ENCODE measurements at places on chromosomes 6 and 20.
A peak's percentile ranks its signal among the peaks of the same experiment; 100 is the strongest.

DNA sequence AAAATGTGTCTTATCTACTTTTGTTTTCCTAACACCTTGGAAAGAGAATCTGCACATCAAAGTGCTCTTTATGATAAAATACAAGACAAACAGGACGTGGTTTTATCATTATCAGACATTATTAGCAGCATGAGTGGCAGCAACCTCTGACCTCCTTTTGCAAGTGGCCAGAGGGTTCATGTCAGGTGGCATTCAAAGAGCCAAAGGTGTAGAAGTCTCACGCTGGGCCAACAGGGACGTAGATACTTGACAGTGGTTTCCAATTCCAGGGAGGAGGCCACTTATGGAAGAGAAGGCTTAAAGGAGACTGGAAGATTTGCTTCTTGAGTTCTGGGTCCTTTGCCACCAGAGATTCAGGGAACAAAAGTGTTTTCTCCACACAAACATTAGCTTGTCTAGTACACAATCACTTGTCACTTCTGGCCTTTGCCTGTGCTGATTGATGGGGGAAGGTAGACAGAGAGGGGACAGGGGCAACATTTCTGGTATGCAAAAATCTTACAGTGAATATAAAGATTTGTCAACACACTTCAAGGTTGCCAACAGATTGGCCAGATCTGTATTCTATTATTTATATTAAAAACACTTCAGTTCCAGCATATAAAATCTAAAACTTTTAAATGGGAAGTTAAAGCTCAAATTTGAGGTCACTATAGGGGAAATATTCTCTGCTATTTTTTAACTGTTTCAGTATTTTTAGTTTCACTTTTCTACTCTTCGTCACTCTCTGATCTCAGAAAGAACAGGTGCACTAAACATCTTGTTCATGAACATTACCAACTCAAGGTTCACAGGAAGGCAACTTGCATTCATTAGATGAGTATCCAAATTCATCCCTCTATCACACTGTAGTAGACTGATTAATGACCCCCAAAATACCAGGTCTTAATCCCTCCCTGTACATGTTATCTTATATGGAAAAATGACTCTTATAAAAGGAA, 52.1 kb upstream of the FBXO30 start:
- DNase-seq = no peak

- no peak for DNase-seq
These were observed 152.2 kb upstream of the SOX4 start for GRCh38 chr6:21441386-21441785.

- DNase-seq = no peak
These were observed 107.0 kb upstream of the FOXO3 start for GRCh38 chr6:108453601-108454185.

- no peak for DNase-seq
These were observed 8.8 kb downstream of the TRIM27 start for GRCh38 chr6:28914941-28915340.

- no peak for DNase-seq
These were observed 6.7 kb downstream of the TSHZ2 start for GRCh38 chr20:52978851-52979250.

DNA sequence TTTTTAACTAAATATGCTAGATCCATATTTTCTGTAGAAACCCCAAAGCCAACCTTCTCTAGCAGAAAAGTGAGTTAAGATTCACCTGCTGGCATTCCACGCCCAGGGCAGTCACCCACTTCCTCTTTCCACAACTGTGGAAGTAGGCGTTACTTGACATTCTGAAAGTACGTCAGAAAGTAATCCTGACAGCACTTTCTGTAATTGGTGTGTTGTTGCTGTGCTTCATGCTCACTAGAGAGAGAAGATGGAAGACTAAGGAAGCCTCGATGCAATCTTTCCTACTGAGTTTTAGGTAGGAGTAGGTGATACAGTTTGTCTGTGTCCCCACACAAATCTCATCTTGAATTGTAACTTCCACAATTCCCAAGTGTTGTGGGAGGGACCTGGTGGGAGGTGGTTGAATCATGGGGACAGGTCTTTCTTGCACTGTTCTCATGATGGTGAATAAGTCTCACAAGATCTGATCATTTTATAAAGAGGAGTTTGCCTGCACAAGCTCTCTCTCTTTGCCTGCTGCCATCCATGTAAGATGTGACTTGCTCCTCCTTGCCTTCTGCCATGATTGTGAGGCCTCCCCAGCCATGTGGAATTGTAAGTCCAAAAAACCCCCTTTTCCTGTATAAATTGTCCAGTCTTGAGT, 101.1 kb downstream of the MAP3K7 start:
- DNase-seq = no peak

DNA sequence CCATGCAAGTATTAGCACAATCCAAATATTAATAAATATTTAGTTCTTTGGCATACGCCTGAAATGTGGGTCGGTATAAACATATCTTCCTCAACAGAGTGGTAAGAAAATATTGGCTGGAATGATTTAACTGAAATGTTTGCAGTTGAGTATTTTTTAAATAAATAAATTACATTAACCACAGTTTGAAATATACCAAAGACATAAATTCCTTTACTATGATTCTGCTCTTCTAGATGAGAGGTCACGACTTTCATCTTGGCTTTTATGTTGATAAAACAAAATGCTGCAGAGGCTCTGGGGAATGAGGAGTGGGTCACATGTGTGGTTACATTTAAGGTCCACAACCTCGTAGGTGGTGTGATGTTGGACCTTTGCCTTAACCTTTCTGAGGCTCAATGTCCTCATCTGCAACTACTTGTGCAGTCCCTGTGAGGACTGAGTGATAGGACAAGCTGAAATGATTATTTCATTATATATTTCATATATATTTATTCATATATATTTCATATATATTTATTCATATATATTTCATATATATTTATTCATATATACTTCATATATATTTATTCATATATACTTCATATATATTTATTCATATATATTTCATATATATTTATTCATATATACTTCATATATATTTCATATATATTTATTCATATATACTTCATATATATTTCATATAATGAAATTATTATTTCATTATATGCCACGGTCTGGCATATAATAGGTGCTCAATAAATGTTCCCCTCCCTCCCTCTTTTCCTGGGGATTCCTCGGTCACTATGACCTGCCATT, 107.4 kb downstream of the SAMD5 start:
- DNase-seq = no peak

GRCh38 chr6:116437656-116438055, 23.5 kb upstream of the CALHM6 start:
- no peak for DNase-seq

GRCh38 chr20:25295386-25296093, 47.7 kb downstream of the PYGB start:
- no peak for DNase-seq

DNA sequence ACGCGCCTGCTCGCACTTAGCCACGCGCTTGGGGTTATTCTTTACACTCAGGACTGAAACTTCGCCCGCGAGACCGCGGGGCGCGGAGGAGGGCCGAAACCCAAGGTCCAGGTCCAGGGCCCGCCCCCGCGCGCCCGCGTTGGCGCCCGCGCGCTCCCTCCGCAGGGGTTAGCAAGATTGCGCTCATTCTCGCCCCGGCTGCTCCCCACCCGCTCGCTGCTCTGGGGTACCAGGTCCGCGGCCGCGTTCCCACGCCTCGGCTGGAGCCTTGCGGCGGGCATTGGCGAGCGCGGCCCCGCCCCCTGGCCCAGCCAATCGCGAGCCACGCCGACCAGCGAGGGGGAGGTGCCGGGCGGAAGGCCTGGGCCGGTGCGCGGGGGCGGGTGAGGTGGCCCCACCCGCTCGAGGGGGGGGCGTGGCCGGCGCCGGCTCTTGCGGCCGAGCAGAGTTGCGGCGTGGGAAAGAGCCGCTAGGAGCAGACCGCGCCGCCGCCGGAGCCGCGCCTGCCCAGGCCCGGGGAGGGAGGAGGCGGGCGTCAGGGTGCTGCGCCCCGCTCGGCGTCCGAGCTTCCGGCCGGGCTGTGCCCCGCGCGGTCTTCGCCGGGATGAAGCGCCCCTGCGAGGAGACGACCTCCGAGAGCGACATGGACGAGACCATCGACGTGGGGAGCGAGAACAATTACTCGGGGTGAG, at the start of gene HEY2:
Gene HEY2 (plus strand): TSS at position 460 of the 692 bp plus-strand sequence. CDS start 145 bp downstream, at position 605.
- DNase-seq = peak; percentile 83

DNA sequence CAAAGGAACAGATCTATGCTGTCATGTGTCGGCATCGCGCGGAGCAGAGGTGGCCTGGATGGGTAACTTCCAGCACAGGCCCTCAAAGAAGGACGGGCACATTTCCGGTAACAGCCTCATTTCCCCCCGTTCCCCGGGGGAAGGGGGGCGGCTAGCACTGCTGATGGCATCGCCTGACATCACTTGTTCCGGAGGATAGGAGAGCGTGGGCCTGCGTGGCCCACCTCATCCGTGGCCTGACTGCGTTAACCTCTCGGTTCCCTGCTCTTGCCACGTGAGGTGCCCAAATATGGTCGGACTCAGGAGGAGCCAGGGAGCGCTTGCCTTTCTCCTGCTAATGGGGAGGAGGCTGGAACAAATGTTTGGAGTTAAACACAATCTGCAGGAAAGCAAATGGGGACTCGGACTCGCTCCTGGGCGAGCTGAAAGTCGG, at the start of gene AKAP12:
Gene AKAP12 (plus strand): TSS at position 365 of the 433 bp plus-strand sequence. CDS start 596 bp downstream, outside the sequence.
- DNase-seq = no peak

DNA sequence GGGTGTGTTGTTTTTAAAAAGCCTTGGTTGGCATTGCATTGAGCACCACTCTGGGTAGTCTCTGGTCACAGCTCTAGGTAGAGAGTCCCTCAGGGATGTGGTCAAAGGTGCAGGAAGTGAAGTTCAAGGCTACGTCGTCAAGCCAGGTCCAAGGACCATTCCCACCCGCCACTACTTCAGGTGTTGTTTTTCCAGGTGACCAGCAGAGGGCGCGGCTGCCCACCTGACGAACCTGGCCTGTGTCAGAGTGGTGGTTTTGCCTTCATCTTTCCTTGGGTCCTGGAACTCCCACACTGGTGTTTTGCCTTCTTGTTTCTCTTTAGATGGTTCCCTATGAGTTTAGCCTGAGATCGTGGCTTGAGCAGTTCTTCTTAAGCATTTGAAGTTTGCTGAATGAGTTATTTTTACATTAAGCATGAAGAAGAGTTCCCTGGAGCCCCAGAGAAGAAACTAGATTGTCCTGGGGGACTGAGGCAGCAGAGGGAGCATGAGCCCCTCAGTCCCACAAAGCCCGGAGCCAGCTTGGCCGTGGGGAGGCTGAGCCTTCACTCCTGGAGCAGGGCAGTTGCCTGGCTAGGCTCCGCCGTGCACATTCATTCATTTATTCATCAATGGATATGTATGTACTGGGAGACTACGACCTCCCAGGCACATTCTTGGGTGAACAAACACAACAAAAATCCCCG, 5.6 kb upstream of the PHACTR3 start:
- DNase-seq = peak; percentile 31

DNA sequence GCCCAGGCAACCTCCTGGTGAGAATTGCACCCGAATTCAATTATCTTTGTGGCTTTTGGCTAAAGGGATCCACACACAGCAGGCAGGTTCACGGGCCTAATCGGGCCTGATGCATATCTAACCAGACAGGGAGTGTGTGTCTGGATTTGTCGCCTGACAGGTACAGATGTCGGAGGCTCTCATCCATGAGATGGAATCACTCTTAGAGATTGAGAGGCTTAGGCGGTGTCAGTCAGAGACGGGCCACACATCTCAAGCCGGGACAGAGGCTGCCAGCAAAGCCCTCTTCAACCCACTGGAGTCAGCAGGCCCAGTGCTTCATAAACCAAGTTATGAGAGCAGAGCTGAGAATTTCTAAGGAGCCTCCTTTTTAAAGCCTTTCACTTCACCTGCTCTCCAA, 247.0 kb downstream of the LRFN2 start:
- no peak for DNase-seq

- DNase-seq = no peak
These were observed 6.2 kb downstream of the PXT1 start for GRCh38 chr6:36436466-36436865.

- DNase-seq = no peak
These were observed 24.1 kb upstream of the RPS6KA2 start for GRCh38 chr6:166650824-166651807.

- DNase-seq = no peak
These were observed 59.6 kb downstream of the PRDM1 start for GRCh38 chr6:106145741-106146227.

DNA sequence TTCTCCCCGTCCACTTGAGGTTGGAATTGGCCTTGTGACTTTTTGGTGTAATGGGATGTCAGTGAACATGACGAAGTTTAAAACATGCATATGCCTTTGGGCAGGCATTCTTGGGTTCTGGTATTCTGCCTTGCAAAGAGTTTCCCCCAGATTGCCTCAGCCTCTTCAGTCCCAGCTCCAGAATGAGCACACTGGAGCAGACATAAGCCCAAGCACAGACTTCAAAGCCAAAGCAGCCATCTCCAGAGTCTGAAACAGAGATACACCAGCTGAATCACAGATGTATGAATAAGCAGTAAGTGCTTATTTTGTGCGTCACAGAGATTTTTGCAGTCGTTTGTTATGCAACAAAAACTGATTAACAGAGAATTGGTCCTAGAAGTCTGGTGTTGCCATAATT, 546.0 kb downstream of the FRK start:
- no peak for DNase-seq

- no peak for DNase-seq
These were observed 118.1 kb downstream of the RWDD2A start for GRCh38 chr6:83311231-83311630.

- DNase-seq = no peak
These were observed 300.2 kb downstream of the CLIC5 start for GRCh38 chr6:45715508-45715803.

DNA sequence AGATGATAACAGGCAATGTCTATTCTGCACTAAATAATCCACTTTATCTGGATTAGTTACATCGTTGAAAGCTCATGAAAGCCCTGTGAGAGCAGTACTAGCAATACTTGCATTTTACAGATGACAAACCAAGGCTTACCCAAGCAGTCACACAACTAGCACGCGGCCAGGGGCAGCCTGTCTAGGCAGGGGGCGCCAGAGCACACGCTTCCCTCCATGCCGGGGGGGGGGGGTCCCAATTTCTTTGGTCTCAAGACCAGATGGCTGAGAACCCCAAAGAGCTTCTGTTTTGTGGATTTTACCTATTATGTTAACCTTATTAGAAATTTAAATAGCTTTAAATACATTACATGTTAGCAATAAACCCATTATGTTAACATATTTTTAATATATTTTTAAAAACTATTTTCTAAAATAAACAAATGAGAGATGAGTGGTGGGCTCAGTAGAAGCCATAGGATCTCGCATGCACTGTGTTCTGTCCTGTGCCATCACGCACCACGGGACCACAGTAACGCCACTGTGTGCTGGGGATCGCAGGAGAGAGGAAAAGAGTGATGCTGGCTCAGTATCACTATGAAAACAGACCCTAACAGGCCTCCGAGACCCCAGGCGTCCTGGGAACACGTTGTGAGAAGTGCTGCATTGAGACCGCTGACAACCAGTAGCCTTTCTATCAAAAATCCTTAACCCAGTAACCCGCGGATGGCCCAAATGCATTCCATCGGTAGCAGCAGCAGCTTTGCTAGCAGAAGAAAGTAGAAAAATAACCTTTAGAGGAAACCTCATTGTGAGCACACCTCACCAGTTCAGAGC, 5.3 kb upstream of the PRR18 start:
- DNase-seq = peak; percentile 38

GRCh38 chr20:61099806-61100205, 152.3 kb upstream of the CDH4 start:
- no peak for DNase-seq

Measured in NCI-H1930 (cell line).